Muscle of leg (tissue), 16 donors: ENCODE measurements at places on chromosomes 5 and 9. TPM values are rescaled to one million over a fixed set of nuclear protein-coding genes. Genes with fewer than 3 reads are reported as not detected.
A peak's percentile ranks its signal among the peaks of the same experiment; 100 is the strongest.

DNA sequence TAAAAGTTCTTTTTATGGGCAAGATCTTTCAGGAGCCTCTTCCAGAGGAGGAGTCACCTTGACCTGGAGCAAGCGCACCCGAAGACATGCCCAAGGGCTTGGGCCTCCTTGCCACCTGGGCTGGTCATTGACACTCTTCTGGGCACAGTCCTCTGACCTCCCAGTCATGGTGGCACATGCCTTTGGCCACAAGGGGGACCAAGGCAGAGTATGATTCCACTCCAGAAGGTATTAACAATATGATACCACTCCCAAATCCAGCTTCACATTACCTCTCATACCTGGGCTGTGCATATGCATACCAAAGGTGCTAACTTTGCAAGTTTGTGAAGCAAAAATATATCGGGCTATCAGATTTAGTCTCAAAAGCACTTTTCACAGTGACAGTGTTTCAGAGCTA, 84.6 kb downstream of the MAST4 start:
- no peak for DNase-seq

DNA sequence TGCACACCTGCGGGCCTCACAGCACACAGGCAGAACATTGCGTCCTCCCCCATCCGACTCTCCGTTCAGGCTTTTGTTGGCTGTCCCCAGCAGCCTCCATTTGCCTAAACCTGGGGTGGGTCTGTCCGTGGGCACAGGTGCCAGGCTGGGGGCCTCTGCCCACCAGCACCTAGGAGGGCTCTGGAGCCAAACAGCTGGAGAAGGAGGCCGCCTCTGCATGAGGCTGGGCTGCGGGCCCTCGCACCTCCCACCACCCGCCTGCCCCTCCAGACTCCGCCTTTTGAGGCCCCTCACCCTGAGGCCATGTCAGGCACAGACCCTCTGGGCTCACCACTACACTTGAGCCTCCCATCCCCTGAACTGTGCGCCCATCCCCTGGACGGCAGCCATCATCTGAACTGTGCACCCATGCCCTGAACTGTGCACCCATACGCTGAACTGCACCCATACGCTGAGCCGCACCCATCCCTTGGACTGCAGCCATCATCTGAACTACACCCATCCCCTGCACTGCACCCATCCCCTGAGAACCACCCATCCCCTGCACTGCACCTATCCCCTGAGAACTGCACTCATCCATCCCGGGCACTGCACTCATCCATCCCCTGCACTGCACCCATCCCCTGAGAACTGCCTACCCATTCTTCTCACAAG, 98.0 kb upstream of the OTULINL start:
- DNase-seq = no peak

NME5 gene
- total RNA-seq = 0.44 TPM

DNA sequence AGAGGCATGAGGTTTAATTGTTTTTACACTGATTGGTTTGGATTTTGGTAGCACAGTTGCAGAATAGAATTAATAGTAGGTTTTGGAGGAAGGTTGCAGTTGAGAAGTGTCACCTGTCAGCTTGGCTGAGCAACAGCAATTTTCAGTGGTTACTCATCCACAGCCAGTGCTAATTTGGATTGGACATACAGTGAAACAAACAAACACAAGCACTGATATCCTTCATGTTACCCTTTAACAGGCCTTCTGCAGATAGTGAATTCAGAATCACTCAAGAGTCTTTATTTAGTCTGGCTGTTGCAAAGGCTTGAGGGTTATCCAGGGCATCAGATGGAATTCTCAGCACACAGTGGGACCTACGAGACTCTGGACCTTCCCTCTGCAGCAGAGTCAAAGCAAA, 31.8 kb upstream of the POU4F3 start:
- DNase-seq = no peak

- DNase-seq = peak; percentile 93
These were observed 556 bp downstream of the PCDHGC3 start for GRCh38 chr5:141476132-141476911.

GRCh38 chr5:12911156-12911555, 1006.9 kb upstream of the CTNND2 start:
- DNase-seq = no peak

GRCh38 chr9:123561046-123561445, 205.0 kb downstream of the CRB2 start:
- DNase-seq = no peak

F2R gene
- total RNA-seq = 15.3 TPM

SLC6A19 gene
- total RNA-seq = not detected

DNA sequence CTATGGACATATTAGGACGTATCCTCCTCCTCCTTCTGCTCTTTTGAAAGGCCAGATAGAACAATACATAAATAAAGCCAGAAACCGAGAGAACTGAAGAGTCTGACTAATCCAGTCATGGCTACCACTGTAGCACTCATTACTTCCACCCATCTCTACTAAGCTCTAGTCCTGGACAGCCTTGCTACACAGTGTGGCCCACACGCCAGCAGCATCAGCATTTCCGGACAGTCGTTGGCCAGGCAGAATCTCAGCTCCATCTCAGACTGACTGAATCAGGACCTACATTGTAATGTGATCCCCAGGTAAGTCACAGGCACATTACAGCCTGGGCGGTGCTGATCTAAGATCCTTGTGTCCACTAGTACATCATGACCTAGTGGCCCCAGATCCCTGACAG, 182.9 kb downstream of the DRD1 start:
- no peak for DNase-seq

GRCh38 chr9:91816356-91816755, 133.7 kb downstream of the ROR2 start:
- no peak for DNase-seq

SLC22A4 gene
- total RNA-seq = 2.7 TPM

C5orf46 gene
- not detected for total RNA-seq

DNA sequence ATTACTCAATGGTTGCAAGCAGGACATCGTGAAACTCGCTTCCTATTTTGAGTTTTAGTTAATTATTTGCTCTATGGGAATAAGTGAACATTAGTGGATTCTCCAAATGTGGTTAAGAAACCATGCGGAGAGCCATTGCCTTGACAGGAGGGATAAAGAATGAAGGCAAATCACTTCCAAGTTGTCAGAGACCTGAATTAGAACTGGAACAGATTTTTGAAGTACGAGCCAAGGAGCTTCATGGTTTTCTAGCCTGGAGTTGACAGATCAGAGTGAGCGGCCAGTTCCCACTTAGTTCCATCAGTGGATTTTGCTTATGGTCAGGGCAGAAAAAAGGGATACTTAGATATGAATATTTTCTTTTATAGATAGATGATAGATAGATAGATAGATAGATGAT, 171.4 kb upstream of the CDH10 start:
- no peak for DNase-seq

DNA sequence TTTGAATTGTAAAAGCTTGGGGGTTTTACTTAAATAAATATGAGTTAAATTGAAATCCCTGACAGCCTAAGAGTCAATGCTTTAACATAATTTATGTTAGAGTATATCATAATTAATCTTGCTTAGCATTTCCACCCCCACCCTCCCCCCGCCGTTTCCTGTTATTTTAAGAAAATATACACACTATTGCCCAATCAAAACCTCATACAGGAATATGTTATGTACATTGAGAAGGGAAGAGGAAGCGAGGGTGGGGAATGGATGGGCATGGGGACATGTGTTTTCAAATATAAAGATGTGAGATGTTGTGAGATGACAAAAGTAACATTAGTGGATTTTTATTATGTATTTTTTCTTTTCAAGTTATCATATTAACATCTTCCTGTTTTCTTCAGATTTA, 561.1 kb upstream of the MEF2C start:
- no peak for DNase-seq

RANBP3L gene
- total RNA-seq = 0.40 TPM

GRCh38 chr5:156497804-156498208, 170.8 kb downstream of the SGCD start:
- DNase-seq = peak; percentile 57

DNA sequence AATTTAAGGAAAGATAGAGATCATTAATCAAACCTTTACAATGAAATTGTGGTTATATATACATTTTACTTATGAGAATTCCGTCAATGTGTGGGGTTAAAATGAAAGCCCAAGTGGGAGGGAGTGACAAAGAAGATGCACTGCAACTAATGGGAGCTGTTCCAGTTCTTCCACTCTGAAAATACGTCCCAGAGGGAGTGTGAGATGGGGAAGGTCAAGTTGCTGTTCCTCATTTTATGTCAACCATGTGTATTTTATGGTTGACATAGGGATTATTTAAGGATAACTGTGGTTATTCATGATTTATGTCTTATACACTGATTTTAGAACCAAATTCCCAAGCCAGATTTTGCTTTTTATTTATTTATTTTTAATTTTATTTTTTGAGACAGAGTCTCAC, 14.2 kb upstream of the RGS3 start:
- DNase-seq = peak; percentile 46

DNA sequence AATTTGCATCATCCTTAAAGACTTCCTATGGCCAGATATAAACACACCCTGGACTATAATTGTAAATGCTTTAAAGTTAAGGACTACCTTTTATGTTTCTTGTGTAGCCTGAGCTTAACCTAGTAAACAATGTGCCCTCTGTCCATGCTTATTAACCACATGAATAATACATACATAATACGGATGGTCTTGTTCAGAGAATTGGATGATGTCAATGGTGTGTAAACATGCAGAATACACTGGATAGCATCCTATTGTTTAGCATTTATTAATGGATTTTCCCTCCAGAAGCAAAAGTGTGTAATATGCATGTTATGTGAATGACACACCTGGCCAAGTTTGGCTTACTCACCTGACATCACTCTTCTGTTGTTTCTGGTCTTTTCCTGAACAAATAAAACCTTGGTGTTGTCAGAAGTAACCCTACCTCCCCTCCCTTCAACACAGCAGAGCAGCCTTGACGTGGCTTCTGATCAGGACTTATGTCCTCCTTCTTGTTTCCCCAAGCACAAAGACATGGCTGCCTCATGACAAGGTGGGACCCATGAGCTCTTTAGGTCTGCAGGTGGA, 517.9 kb downstream of the MTRR start:
- no peak for DNase-seq

DNA sequence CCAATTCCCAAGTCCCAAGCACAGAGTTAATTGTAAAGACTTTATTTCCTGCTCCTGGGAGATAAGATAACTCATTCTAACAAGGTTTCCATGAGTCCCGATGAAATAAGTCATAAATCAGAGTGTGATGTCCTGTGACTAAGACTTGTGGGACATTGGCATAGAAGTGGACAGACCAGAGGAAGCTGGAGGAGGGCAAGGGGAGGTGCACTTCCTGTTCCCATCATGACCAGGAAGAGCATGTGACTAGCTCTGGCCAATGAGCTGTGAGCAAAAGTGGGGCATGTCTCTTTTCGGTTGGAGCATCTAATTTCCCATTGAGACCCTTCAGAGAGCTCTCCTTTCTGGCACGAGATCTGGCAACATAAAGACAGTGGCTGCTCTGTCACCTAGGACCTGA, 100.4 kb downstream of the ZNF354C start:
- DNase-seq = no peak

DNA sequence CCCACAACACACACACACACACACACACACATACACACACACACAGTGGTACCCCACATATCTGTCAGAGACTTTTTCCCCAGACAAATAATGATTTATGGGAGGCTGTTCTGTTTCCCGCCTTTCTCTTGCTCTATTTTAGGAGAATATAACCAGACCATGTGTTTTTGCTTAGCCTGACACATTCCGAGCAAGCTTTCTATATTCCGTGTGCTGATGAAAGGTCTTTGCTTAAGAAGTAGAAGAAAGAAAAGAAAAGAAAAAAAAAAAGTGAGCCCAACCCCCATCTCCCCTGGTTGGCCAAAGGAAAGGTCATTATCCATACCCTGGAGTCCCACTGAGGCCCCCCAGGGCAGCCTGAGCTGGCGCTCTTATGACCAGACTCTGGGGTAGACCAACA, 338.6 kb downstream of the SLIT3 start:
- DNase-seq = peak; percentile 23

MAMDC2 gene
- total RNA-seq = 9.0 TPM

GRIN1 gene
- not detected for total RNA-seq

DNA sequence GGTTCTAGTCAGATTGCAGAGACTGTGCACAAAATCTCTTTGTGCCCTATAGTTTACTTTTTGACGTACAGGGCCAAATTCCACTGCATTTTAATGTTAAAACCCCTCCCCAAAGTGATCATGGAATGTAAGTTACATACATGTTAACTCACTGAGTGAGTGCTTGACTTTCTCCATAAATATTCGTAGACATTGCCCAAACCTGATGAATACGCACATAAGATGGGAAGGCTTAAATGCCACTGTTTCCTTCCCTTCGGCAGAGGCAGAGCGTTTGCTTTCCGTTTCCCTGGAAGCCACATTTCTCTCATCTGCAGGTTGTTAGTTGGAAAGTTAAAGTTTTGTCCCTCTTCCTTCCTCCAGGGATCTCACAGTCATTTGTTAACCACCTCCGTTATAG, 286.2 kb downstream of the MCTP1 start:
- no peak for DNase-seq

SV2C gene
- total RNA-seq = under 0.01 TPM

DNA sequence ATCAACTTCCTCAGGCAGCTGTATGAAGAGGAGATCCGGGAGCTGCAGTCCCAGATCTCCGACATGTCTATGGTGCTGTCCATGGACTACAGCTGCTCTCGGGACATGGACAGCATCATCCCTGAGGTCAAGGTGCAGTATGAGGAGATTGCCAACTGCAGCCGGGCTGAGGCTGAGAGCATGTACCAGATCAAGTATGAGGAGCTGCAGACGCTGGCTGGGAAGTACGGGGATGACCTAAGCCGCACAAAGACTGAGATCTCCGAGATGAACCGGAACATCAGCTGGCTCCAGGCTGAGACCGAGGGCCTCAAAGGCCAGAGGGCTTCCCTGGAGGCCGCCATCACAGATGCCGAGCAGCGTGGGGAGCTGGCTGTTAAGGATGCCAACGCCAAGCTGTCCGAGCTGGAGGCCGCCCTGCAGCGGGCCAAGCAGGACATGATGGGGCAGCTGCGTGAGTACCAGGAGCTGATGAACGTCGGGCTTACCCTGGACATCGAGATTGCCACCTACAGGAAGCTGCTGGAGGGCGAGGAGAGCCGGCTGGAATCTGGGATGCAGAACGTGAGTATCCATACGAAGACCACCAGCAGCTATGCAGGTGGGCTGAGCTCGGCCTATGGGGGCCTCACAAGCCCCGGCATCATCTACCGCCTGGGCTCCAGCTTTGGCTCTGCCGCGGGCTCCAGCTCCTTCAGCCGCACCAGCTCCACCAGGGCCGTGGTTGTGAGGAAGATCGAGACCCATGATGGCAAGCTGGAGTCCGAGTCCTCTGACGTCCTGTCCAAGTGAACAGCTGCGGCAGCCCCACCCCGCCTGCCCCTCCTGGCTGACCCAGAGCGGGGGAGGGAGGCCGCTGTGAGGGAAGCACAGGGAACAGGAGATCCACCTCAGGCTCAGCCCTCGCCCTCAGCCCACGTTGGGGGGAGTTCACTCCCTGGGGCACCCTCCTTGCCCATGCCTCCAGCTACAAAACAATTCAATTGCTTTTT, 84.0 kb downstream of the SEC61B start:
- DNase-seq = no peak
